Articular chondrocyte of knee joint (primary cell): ENCODE measurements at places on chromosomes 2 and 18. TPM values are rescaled to one million over a fixed set of nuclear protein-coding genes. Genes with fewer than 3 reads are reported as not detected.

IL36G gene
- total RNA-seq = not detected in 2 replicates

PELI1 gene
- total RNA-seq = 4.8 and 7.5 TPM in 2 replicates

CRYBA2 gene
- 0.54 TPM in 1 of 2 replicates, not detected in the other for total RNA-seq

LTBP1 gene
- 238 and 256 TPM in 2 replicates for total RNA-seq

SCYGR4 gene
- total RNA-seq = 0.11 TPM in 1 of 2 replicates, not detected in the other

TNFRSF11A gene
- total RNA-seq = under 0.01 TPM in 2 replicates

HOXD10 gene
- total RNA-seq = 0.78 and 1.2 TPM in 2 replicates

CCDC68 gene
- total RNA-seq = 0.91 and 1.3 TPM in 2 replicates

ASB18 gene
- not detected in 2 replicates for total RNA-seq

DTNA gene
- 1.8 and 3.4 TPM in 2 replicates for total RNA-seq
